ENCODE measurements at places on chromosomes 16 and 17. TPM values are rescaled to one million over a fixed set of nuclear protein-coding genes. Genes with fewer than 3 reads are reported as not detected.
A peak's percentile ranks its signal among the peaks of the same experiment; 100 is the strongest.

DBF4B gene
- total RNA-seq: 1.5 TPM

NPIPB8 gene
- not detected for total RNA-seq

RTN4RL1 gene
- 0.06 TPM for total RNA-seq

- DNase-seq: no peak
Observed at GRCh38 chr16:77273-77806, 685 bp upstream of the MPG start.

GPR142 gene
- total RNA-seq: not detected

- DNase-seq: no peak
Observed at GRCh38 chr16:47983999-47984580, 171.7 kb downstream of the ABCC12 start.

DNA sequence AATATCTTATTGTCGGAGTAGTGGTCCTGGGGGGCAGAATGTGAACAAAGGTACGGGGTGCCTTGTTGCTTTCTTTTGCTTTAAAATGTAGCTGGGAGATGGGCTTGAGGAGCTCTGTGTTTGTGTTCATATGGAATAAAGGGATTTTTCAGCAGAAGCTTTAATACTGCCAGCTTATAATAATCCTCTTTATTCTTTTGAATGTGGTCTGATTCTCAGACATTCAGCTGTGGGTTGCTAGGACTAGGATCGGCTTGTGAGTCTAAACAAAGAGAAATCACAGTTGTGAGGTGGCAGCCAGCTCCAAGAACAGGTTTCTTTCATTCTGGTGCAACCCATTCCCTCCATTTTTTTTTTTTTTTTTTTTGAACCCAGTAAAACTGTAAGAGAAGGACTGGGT is 7.2 kb downstream of the MRPL58 start:
- DNase-seq: no peak

DNA sequence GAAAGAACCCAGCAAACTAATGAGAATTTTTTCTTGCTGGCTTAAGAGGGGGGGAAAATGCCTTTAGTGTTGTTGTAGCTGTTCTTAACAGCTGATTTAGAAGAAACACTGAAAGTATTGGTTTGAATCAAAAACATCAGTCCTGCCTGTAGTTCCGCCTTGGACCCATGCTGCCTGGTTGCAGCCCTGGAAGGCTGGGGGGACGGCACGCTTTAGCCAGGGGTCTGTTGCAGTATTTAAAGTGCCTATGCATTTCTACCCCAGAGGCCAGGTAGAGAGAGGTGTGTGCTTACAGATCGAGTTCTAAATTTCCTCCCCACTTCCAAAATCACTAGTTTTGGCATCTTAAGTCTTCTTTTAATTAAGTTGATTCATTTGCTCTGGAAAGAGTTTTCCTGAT is 201.9 kb downstream of the CCDC182 start:
- DNase-seq: no peak

DNA sequence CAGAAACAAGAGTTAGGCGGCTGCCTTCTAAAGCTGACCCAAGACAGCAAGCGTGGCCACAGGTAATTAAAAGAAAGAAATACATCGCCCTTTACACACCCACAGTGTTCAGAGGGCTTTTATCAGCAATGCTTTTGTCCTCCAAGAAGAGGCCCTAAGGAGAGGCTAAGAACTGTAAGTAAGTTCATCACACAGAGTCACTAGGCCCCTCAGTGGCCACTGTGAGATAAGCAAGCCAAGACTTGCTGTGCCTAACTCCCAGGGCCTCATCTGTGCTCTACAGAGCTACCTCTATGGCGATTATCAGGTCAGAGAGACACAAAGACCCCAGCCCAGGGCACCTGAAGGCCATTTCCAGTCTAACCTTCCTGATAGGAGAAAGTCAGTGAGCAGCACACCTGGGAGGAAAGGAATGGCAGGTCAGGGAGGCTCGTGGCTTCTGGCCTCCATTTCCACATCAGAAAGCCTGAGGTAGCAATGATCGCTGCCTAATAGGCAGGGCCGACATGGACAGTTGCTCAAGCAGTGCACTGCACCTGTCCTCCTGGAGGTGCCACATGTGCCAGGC is 545.2 kb upstream of the CDH11 start:
- DNase-seq: no peak

TBC1D3E gene
- total RNA-seq: not detected

DNA sequence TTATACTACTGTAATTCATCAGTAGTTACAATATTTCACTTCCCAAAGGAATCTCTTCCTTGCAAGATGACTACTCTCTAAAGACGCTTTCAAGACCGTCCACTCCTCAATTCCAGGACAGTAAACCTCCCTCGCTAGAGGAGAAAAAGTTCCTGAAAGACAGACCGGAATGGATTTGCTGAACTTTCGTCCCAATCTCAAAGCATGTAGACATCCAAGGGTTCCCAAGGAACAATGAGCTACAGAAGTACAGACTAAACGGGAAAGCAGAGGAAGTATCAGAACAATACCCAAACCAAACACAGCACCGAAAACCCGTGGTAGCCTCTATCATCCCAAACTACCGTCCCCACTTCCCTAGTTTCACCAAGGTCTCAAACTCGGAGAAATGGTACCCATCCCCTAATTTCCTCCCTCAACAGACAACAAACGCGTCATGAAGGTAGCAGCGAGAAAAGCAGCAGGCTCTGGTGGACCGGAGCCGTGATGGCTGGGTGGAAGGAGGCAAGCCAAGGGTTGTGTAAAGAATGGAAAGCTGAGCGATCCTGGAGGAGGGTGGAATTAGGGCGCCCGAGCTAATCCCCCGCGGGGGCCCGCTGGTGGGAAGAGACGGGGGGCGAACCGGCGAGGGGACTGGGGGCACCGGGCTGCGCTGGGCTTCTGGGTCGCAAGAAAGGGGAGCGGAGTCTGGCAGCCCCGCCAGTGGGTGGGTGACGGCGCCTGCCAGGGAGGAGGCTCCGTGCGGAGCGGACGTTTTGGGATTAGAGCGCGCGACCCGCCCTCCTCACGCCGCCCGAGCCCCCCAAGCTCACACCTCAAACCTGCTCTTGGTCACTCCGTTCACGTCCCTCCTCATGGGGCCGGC is 647 bp downstream of the FBXL20 start:
- DNase-seq: no peak

DNA sequence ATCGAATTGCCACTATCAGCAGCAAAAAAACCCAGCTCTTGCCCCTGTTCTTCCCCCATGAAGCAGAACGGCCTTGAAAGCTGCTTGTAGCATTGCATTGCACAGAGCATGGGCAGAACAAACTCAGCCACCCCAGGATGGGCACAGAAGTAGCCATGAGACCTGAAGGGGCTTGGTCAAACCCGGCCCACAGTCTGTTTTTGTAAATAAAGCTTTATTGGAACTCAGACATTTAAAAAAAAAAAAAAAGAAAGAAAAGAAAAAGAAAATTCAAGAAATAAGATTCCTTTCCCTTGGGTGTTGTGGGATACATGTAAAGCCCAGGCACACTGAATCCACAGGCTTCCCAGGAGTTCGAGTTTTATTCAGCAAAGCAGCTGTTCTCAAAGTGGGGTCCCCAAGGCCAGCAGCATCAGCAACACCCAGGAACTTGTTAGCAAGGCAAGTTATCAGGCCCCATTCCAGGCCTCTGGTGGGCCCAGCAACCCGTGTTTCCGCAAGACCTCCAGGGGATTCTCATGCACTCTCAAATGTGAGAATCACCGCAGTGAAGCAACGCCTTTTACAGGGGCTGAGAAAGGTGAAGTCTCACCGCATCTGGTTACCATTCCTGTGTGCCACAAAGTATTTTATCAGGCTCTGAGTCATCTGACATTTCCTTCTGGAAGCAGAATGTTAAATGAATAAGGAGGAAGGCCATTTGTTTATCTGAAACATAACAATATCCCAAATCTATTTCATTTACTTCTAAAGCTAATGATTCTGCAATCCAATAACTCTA is 108.2 kb downstream of the SLC39A11 start:
- DNase-seq: no peak

- DNase-seq: no peak
Observed at GRCh38 chr16:78900044-78900811, 700.3 kb downstream of the MAF start.

WFIKKN1 gene
- total RNA-seq: 0.64 TPM

GSG1L gene
- not detected for total RNA-seq

KLHL10 gene
- total RNA-seq: not detected

CCDC92B gene
- total RNA-seq: 0.28 TPM

- no peak for DNase-seq
Observed at GRCh38 chr17:78486946-78487680, 90.1 kb downstream of the DNAH17 start.

- no peak for DNase-seq
Observed at GRCh38 chr16:22770866-22771265, 43.1 kb upstream of the HS3ST2 start.

GRCh38 chr16:12729448-12729847 is 74.2 kb downstream of the CPPED1 start:
- no peak for DNase-seq

DNA sequence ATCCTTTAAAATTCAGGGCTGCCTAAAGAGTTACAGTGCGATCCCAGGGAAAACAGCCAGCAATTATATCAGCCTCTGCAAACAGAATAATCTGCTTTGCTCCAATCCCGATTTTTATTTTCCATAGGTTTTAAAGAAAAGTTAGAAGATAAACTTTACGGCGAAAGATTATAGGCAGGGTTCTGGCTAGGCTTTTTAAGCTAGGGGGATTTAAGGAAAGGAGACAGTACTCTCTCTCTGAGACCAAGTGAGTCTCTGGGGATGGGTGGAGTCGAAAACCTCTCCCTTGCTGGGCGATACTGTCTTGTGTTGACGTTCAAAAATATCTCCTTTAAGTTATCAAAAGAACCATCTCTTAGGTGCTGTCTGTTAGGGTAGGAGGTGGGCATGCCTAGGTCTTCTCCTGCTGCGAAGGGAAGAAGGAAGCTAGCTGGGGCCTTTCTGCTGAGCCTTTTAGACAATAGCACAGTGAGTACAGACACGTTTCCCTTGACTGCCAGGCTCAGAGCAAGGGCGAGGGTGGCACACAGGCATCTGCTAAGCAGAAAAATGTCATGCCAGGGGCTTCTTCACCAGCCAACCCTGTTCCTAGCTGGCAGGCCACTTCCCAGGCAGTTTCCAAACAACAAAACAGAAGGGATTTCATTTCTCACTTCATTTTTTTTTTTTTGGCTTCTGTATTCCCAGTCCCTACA is 167.9 kb upstream of the MAF start:
- DNase-seq: no peak

GRCh38 chr16:80166082-80166481 is 374.7 kb upstream of the DYNLRB2 start:
- no peak for DNase-seq

DNA sequence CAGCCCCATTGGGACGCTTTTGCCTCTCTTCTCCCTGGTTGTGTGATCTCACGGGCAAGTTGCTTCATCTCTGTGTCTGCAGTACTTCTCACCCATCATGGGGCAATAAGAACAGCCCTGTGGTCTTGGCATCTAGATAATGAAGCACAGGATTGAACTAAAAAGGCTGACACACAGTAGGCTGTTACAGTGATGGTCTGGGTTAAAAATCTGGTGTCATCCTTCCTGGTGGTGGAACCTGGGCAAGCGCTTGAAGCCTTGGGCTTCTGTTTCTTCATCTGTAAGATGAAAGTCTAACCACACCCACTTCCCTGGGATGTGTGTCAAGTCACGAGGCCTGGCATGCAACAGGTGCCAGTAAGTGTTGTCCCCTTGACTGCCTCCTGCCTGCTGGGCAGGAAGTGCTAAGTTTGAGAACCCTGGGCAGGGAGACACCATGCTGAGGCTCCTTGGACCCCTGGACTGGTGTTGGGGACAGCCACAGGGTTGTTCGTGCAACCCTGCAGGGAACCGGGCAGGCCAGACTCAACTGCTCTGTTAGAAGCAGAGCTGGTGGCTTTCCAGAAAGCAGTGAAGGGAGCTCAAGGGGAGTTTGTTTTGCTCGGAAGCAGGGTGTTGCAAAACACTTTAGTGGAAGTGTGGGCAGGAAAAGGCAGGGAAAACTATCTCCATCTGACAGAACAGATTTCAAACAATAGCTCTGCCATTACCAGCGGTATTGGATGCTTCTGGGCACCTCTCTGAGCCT is 5.9 kb upstream of the MAP2K3 start:
- peak; percentile 84 for DNase-seq

DNA sequence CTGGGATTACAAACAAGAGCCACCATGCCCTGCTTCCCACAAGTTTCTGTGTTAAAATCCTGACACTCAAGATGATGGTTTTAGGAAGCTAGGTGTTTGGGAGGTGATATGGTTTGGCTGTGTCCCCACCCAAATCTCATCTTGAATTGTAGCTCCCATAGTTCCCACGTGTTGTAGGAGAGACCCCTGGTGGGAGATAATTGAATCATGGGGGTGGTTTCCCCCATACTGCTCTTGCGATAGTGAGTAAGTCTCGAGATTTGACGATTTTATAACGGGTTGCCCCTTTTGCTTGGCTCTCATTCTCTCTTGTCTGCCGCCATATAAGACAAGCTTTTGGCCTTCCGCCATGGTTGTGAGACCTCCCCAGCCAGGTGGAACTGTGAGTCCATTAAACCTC is 17.2 kb upstream of the SMG1 start:
- no peak for DNase-seq

KRT33B gene
- not detected for total RNA-seq

ZC3H7A gene
- total RNA-seq: 131 TPM

GRCh38 chr17:67364847-67365737 is 1.3 kb downstream of the PSMD12 start:
- no peak for DNase-seq

DNA sequence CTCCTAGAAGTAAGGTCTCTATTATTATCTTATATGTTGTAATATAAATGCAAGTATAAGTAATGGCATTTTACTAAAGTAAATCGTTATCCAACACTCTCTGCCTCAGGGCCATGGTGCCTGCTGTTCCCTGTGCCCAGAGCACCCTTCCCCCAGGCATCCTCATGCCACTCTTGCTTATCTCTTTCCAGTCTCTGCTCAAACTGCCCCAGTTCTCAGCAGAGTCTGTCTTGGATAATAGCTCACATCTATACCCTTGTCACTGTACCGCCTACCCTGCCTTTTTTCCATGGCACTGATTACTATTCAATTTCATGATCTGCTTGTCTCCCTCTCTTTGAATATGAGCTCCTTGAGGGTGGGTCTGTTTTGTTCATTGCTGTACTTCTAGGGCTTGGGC is 31.7 kb downstream of the CDH1 start:
- no peak for DNase-seq

DNA sequence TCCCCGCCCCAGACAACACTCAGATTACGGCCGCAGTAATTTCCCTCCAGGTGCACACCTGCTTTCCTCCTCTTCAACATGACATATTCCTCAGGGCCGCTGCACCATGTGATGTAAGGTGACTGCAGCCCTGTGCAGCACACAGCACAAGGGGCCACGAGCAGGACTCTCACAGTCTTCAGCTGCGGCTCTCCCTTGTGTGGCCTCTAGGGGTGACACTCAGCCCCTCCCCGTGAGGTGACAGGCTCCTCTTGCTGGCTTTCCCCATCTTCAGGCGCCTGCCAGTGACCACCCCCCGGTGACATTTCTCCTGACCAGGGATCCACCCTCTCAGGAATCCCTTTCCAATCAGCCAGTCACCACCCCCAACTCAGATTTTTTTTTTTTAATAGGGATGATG is 31.3 kb upstream of the ABCC3 start:
- no peak for DNase-seq

GRCh38 chr16:49528060-49528865 is 154.7 kb downstream of the C16orf78 start:
- DNase-seq: peak; percentile 44

- no peak for DNase-seq
Observed at GRCh38 chr17:57121308-57122042, 36.4 kb downstream of the AKAP1 start.

All from CD4-positive, alpha-beta T cell (primary cell).